CMK (cell line): ENCODE measurements at places on chromosomes 2 and 18.

- no peak for DNase-seq
These were observed 187.7 kb downstream of the MYO3B start for GRCh38 chr2:170365686-170366085.

DNA sequence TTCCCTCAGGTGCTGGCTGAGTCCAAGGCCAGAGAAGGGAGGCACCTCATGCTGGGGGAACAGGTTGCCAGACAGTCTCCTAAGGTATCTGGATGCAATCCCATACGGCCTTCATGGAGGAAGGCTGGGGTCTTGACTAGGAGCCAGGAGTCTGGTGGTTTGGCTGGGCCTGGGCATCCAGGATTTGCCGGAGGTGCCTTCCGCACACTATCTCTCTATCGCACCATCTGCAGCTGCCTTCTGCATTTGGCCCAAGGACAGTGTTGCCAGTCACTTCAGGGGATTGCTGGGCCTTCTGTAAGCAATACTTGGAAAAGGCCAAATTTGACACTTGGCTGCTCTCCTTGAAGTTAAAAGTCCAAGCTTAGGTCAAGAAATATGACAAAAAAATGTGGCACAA is 327.2 kb downstream of the EN1 start:
- no peak for DNase-seq

GRCh38 chr2:207482630-207483029 is 47.1 kb upstream of the CREB1 start:
- no peak for DNase-seq

DNA sequence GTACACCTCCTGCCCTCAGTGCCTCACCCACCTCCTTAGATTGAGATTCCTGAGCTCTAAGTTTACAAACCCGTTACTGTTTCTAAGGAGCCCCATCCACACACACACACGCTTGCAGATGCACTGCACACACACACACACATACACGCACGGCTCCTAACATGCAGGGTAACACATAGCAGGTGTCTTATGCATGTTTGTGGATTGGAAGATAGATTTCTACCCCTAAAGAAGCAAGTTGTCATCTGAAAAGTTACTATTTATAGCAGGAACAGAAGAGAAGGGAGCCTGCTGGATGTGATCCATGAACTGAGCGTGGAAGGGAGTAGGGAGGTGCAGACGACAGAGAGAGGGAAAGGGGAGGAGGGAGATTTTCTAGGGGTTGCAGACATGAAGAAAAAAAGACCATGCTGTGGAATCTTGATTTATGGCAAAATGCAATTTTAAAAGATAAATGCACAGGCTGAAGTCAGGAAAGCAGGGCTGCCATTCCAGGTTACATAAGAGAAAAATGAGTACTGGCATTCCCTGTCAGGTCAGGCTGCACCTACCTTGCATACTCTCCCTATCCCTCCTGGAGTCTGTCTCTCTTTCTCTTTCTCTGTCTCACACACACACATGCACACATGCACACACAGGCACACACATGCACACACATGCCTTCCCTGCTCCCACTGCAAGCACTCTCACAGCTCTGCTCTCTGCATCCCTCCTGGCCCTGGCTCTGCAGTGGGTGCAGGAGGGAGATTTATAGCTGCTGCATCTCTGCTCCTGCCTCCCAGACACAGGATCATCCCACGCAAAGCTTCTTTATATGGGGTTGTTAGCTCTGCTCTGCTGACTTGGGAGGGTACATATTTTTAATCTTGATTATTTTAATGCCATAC is 192.6 kb upstream of the MYT1L start:
- DNase-seq: no peak

GRCh38 chr2:120465989-120466703 is 120.2 kb downstream of the INHBB start:
- DNase-seq: no peak

DNA sequence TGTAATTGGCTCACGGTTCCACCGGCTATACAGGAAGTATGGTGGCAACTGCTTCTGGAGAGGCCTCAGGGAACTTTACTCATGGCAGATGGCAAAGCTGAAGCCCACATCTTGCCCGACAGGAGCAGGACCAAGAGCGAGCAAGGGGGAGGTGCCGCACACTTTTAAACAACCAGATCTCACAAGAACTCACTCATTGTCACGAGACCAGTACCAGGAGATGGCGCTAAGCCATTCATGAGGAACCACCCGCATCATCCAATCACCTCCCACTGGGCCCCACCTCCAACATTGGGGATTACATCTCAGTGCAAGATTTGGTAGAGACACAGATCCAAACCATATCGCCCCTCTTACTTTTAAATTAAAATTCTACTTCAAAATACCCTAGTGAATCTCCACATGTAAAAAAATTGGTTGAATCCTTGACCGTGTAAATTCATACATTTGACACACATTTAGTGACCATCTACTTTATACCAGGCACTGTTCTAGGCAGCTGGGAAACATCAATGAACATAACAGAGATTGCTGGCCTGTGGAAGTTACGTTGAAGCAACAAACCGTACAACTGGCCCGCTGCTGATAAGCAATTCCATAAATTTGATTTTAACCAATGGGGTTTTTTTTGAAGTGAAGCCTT is 87.6 kb downstream of the ALPK2 start:
- no peak for DNase-seq

- DNase-seq: no peak
These were observed 1.7 kb downstream of the CXCR4 start for GRCh38 chr2:136116151-136116812.

DNA sequence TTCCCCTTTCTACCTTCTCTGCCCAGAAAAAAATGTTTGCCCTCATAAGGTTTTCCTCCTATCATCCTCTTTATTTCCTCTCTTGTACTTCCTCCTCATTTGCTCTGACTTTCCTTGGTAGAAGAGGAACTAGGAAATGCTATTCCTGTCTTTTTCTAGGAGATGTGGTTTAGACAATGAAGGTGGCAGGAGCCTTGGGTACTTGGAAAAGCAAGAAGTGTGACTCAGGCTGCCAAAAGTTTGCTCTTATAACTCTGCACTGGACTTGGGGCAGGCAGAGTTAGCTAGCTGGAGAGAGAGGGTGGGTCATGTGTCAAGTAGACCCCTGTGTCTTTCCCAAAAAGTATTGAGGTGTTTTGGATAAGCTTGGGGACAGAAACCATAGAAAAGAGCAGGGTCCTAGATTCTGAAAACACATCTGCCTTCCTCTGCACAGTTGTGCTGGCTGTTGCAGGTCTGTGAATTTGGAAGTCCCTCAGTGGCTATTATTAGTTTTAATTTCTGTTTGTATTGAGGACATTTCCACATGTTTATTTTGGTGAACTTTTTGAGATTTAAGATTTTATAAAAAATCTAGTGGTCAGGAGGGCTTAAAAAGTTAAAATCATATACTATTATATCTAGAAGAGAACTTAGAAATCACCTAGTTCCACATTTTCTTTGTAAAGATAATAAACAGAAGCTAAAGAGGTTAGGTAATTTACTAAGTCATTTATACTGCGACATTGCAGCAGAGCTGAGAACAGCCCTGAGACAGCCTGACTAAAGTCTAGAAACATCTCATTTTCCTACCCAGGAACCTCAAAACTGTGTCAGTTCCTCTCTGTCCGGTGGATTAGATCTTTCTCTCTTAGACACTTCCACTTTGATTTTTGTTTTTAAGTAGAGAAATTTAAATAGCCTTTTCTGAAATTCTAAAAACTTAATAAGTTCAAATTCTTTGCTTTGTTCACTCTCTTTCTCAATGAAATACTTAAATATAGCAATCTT is 16.0 kb downstream of the INSIG2 start:
- no peak for DNase-seq

DNA sequence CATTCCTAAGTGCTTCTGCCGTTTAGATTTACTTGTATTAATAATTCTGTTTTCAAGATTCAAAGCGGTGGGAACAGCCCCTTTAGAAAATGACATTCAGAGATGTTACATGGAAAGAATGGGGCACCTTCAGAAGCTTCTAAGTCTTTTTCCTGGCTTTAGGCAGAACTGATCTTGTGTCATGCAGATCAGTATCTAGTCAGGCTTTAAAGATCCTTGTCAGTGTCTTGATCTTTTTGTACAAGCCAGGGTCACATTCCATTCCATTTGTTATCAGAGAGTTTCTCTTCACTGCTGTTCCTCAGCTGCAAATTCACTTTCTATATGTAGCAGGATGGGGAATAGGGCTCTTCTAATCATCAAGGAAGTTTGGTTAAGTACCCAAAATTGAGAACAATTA is 275.3 kb downstream of the DCC start:
- no peak for DNase-seq

DNA sequence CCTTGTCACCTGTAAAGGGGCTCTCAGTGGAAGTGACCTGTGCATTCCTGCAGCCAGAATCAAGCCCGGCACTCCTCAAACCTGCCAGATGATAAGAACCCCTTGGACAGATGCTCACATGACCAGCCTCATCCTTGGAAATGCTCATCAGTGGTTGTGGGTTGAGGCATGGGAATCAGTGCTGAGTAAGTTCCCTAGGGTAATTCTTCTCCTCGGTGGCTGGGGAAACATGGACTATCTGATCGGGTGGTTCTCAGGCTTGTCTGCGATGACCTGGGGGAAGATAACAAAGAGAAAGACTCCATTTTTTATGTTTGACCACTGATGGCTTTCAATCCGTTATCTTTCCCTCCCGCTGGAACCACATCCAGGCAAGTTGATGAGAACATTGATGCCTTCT is 84.0 kb downstream of the SPP2 start:
- no peak for DNase-seq

- DNase-seq: no peak
These were observed 1.4 kb upstream of the CD226 start for GRCh38 chr18:69948919-69949537.

GRCh38 chr2:70014959-70015358 is 53.5 kb upstream of the ASPRV1 start:
- no peak for DNase-seq

GRCh38 chr2:230660294-230661060 is 52.2 kb upstream of the CAB39 start:
- DNase-seq: peak; percentile 88

DNA sequence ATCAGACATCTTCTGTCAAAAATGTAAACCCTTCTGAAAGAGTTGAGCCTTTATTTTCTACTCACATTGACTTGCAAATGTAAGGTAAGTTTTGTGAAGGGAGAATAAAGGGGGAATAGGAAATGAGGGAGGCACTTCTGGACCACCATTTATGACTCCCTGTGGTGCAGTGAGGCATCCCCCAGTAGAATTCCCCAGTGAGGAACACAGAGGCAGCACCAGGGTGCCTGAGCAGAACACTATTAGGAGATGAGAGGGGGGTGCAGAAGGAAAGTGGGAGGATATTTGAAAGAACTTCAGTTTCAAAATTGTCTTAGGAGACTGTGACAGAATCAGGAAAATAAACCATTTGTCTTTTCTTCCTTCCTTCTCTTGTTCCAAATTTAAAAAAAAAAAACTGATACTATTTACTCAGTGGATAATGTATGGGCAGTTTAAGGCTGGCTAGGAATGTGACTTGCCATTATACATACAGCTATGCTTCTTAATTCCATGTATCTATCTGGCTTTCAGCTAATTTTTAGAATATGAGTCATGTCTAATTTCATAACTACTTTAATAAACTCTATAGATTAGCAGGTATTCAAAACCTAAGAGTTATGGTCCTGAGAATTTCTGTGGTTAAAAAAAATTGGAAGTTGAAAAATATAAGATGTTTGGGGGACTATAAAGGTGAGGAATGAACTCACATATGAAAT is 478.1 kb upstream of the CHAC2 start:
- DNase-seq: no peak

GRCh38 chr18:21117409-21118131 is 6.0 kb upstream of the ROCK1 start:
- no peak for DNase-seq

GRCh38 chr2:169007941-169008340 is 23.2 kb downstream of the ABCB11 start:
- DNase-seq: no peak

GRCh38 chr18:32891130-32891529 is 118.3 kb upstream of the KLHL14 start:
- DNase-seq: no peak

- no peak for DNase-seq
These were observed 330.4 kb upstream of the ETAA1 start for GRCh38 chr2:67066782-67067181.

DNA sequence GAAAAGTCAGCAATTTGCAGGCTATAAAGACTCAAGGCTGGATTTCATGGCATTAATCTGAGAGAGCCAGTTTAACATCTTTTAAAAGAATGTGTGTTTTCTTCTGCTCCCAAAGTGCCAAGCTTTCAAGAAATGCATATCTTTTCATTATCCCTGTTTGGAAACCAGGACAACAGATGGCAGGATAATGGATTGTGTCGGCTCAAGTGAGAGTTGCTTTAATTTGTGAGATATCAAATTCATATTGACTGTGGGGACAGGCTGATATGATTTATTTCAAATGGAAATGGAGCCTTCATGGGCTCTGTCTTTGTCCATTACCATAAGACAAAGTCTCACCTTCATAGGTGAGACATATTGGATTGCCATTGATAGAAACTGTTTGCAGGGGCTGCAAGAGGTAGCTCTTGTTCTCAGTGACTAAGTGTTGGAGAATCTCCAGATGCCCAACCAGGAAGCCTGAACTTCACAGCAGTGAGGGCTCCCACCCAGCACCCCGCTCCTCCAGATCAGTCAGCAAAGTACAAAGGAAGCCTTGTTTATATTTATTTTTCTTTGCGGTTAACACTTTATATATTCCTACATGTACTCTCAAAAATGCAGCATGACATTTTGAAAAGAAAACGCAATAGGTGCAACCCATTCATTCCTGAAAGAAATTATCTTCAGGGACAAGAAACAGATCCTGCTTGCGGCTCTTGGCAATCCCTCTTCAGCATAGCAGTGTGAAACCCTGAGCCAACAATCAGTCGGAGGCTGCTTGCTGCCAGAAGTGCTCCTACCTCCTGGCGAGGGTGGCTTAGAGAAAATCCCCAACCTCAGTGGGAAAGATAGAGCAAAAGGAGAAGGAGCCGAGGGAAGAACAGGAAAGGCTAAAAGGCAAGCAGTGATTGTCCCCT is 65.8 kb upstream of the ATL2 start:
- no peak for DNase-seq

- DNase-seq: no peak
These were observed 56.2 kb upstream of the HS6ST1 start for GRCh38 chr2:128374711-128375413.

DNA sequence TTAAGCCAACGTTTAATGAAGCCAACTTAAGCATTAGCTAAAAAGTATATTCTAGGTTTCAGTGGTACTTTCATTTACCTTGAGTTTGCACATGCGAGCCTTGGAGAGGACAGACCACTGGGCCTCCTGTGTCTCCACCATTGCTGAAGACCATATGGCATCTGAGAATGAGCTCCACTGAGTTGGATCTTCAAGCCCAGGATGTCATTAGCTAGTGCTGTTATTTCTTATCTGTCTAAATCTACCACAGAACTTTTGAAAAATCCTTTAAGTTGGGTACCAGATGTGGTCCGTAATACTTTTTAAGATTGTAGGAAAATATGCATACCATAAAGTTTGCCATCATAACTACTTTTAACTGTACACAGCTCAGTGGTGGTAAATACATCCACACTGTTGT is 161.8 kb downstream of the NCK2 start:
- DNase-seq: no peak

DNA sequence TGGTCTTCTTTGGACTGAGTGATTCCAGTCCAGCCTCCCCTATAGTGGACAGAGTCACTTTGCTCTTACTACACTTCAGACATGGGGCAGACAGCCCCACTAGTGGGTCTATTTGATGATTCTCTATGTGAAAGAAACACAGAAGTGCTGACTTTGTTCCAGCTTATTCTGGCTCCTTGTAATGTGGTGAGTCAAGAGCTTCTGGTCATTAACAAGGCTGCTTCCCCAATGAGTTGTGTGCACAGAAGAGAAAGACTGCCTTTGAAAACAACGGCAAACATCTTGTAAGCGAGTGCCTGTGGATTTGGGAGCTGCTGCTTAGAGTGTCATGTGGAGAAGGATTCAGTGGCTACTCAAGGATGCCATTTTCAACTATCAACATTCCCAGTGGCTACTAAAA is 39.1 kb downstream of the RMC1 start:
- no peak for DNase-seq
